Stimulated activated CD4-positive, alpha-beta T cell treated with anti-CD3 and anti-CD28 coated beads, Interleukin-1b, Interleukin-23, amount 100 ng/mL, for 48 hours (primary cell): ENCODE measurements at places on chromosomes 5 and 9.

GRCh38 chr9:88920645-88921044 lies 70.6 kb upstream of the S1PR3 start:
- no peak for DNase-seq

DNA sequence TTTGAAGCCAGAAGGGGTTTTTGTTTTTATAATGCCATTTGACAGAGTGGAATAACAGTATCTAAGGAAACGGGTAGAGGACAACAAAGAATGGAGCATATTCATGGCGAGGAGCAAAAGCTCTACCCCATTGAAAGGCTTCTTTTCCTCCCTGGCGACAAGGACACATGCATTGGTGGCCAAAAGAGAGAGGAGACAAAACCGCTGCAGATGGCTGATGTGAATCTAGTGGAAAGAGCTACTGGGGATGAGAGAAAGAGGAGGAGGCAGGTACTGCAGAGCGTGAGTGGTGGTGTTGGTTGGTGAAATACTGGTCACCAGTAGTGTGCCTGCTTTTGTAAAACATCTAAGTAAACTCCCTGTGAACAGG lies 491 bp downstream of the APC start:
- DNase-seq = no peak

DNA sequence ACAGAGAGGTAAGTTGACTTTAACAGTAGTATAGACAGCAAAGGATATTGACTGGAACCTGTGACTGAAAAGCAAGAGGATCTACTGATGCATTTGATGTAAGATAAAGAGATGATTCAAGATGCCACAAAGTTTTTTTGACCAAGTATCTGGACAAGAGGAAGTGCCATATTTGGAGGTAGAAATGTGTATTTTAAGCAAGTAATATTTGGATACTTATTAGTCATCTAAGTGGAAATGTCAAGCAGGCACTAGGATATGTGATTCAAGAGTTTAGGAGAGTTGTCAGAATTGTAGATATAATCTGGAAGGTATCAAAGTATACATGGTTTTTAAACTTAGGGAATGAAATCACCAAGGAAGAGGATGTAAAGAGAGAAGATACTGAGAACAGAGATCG lies 686.1 kb upstream of the CHD1 start:
- DNase-seq = no peak

GRCh38 chr5:10439692-10440091 lies 2.0 kb upstream of the ROPN1L start:
- no peak for DNase-seq

DNA sequence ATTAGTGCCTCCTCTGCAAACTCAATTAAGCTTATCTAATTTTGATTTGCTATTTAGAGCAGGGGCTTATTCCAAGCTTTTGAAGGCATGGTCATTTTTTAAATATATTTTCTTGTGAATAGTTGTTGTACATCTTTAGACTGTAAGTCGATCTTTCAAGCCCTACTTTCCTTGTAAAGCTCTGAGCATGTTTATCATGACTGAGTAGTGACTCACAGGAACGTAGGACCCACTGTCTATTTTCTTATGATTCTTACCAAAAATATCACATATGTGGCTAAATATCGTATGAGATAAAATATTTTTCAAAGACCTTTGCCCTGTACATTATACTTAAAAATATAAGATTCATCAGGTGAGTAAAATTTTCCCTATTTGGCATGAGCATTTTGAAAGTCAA lies 440.4 kb upstream of the GRIN3A start:
- no peak for DNase-seq

- no peak for DNase-seq
Observed at GRCh38 chr5:149227168-149227826, 44.4 kb upstream of the AFAP1L1 start.
